ENCODE measurements at places on chromosomes 2 and 18. TPM values are rescaled to one million over a fixed set of nuclear protein-coding genes. Genes with fewer than 3 reads are reported as not detected.

The SKA1 gene
- polyA plus RNA-seq = 0.97 TPM

The CDH7 gene
- 7.4 TPM for polyA plus RNA-seq

The TP53I3 gene
- 4.7 TPM for polyA plus RNA-seq

The LRRC30 gene
- not detected for polyA plus RNA-seq

The PARD6G gene
- 8.8 TPM for polyA plus RNA-seq

The SERPINB13 gene
- polyA plus RNA-seq = not detected

The GALNT5 gene
- polyA plus RNA-seq = not detected

The SERPINB11 gene
- polyA plus RNA-seq = not detected

The LBX2 gene
- polyA plus RNA-seq = not detected

The MEIS1 gene
- 46.5 TPM for polyA plus RNA-seq

The CCDC74B gene
- 22.8 TPM for polyA plus RNA-seq

The CD8B gene
- not detected for polyA plus RNA-seq

The ZNF514 gene
- 32.8 TPM for polyA plus RNA-seq

The TRMT61B gene
- polyA plus RNA-seq = 35.1 TPM

The KIAA2012 gene
- polyA plus RNA-seq = not detected

The ING5 gene
- 22.8 TPM for polyA plus RNA-seq

The ZNF519 gene
- 25.0 TPM for polyA plus RNA-seq

The ZC3H15 gene
- polyA plus RNA-seq = 149 TPM

The TDRD15 gene
- not detected for polyA plus RNA-seq

The CPO gene
- polyA plus RNA-seq = 1.2 TPM

The ZCCHC2 gene
- polyA plus RNA-seq = 8.1 TPM

The HRH4 gene
- 0.12 TPM for polyA plus RNA-seq

The CNTNAP5 gene
- 19.3 TPM for polyA plus RNA-seq

The CD28 gene
- polyA plus RNA-seq = not detected

The GATA6 gene
- not detected for polyA plus RNA-seq

The C2orf92 gene
- 10.7 TPM for polyA plus RNA-seq
